GM23338 (cell line): ENCODE measurements at places on chromosomes 13 and 19. TPM values are rescaled to one million over a fixed set of nuclear protein-coding genes. Genes with fewer than 3 reads are reported as not detected.
A peak's percentile ranks its signal among the peaks of the same experiment; 100 is the strongest.

DNA sequence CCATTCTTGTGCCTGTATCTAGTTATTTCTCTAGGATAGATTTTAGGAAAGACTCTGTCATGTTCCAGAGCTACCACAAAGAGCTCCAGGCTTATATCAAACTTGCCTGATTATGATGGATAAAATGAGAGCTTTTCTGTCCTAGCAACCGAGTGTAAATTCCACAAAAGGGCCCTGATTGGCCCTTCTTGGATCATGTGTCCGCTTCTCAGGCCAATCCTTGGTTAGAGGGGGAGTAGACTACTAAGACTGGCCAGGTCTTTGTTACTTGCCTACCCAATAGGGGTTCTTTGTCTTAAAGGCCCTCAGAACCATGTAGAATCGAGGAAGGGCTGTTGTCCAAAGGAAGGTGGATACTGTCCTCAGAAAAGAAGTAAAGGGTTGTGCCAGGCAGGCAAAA, 2.4 kb downstream of the DHX34 start:
- peaks cover 3% of the 10 kb centered on the region; the same call in 1 of the 2 replicates for H3K27me3 ChIP-seq
- no peak overlapping the region for H3K4me3 ChIP-seq
- peaks cover 26% of the 10 kb centered on the region for H3K36me3 ChIP-seq
- no peak overlapping the region; the same call in 1 of the 2 replicates for H3K27ac ChIP-seq
- peak; percentile 60 for DNase-seq

DNA sequence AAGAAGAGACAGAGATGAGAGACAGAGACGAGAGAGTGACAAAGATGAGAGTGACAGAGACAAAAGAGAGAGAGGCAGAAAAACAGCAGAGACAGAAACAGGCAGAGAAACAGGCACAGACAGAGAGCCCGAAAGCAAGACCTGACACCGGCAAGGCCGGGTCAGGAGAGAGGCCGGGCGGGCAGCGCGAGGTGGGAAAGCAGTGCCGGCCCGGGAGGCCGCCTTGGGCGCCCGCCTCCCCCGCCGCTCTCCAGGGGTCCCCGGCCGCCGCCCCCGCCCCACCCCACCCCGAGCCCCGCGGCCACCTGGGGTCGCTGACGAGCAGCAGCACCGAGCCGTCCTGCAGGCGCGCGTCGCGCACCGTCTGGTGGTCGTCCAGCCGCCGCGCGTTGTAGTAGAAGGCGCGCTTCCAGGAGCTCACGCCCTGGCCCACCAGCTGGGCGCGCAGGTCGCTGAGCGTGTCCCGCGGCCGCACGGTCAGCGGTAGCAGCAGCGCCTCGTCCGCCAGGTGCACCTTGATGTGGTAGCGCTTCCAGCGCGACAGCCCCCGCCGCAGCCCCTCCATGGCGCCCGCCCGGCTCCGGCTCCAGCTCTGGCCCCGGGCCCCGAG, at the start of gene TINCR:
TINCR (minus strand) TSS at position 594 of the 610 bp plus-strand sequence.
- peaks cover 20% of the 10 kb centered on the region for H3K27me3 ChIP-seq
- DNase-seq, result peak; percentile 83
- H3K36me3 ChIP-seq, result no peaks in the 10 kb centered on the region
- no peaks in the 10 kb centered on the region for H3K4me1 ChIP-seq
- H3K4me3 ChIP-seq, result peak within 1 kb of the TSS; percentile 45; the same call in 1 of the 2 replicates
- H3K27ac ChIP-seq, result no peak within 1 kb of the TSS

DNA sequence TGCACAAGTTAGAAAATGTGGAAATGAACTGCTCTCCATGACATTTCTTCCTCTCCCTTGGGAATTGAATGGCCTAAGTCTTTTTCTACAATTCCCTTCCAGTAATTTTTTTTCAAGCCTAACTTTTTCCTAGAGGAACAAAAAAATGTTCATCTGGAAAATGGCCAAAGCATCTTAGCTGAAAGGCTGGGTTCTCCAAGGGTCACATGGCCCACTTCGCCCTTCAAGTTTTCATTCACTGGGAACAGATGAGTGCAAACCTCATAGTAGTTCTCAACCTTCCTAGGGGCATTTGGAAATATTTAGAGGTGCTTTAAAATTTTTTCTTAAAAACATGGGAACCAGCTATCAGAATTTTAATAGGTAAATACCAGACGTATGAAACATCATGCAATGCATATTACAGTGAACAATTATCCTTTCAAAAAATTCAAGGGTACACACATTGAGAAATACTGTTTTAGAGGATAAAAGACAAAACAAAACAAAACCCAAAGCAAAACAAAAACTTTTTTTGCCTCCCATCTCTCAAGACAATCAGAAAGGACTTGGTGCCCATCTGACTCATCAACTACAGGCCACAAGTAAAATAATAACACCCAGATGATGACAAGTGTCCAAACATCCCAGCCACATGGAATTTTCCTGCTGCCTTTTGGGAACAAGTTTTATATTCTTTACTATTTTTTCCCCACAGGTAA, 208.8 kb downstream of the SLITRK6 start:
- H3K4me1 ChIP-seq, result peaks cover 16% of the 10 kb centered on the region
- H3K27ac ChIP-seq, result no peak overlapping the region
- H3K36me3 ChIP-seq, result no peaks in the 10 kb centered on the region
- H3K4me3 ChIP-seq, result no peak overlapping the region
- H3K27me3 ChIP-seq, result no peaks in the 10 kb centered on the region

DNA sequence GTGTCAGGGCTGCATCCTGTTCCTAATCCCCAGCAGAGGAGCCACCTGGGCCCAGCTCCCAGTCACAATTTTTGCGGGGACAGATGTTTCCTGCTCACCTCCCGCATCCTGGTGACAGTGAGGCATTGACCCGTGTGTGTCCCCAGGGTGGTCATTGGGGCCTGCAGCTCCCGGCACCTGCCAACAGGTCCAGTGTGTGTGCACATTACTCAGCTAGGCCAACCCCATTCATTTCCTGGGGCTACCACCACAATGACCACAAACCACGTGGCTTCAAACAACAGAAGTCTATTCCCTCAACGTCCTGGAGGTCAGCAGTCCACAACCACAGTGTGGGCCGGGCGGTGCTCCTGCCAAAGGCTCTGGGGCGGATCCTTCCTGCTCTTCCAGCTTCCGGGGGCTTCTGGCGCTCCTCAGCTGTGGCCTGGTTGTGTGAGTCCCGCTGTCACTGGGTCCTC, 11.9 kb upstream of the F2RL3 start:
- H3K36me3 ChIP-seq, result peaks cover 2% of the 10 kb centered on the region; the same call in 1 of the 2 replicates
- H3K4me3 ChIP-seq, result no peak overlapping the region
- no peaks in the 10 kb centered on the region for H3K4me1 ChIP-seq

DNA sequence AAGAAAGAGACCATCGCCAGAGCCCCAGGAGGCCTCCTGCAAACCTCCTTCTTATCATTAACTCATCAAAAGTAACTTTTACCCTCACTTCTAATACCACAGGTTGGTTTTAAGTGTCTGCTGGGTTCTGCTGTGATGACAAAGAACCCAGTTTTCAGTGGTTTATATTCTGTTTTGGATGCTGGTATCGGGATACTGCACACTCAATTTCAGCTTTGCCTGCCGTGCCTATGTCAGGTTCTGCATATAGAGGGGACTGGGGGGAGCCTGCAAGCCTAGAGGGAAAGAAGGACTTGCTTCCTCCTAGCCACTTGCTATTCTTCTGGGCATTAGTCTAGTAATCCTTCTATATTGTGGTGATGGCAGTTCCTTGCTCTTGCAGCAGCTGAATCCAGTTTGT, 242.4 kb downstream of the KCNRG start:
- H3K36me3 ChIP-seq, result no peaks in the 10 kb centered on the region
- no peak for DNase-seq
- H3K27ac ChIP-seq, result no peak overlapping the region
- H3K27me3 ChIP-seq, result no peaks in the 10 kb centered on the region
- no peaks in the 10 kb centered on the region for H3K4me1 ChIP-seq

GRCh38 chr19:45162608-45163143, 1.9 kb upstream of the NKPD1 start:
- H3K4me3 ChIP-seq, result no peak overlapping the region
- 0 out of 2 replicates have a peak, but pooled peaks cover 4% of the 10 kb centered on the region for H3K4me1 ChIP-seq
- no peaks in the 10 kb centered on the region for H3K36me3 ChIP-seq

GRCh38 chr13:108176685-108177274, 38.6 kb downstream of the LIG4 start:
- H3K4me1 ChIP-seq, result no peaks in the 10 kb centered on the region
- peak; percentile 77 for DNase-seq

GRCh38 chr13:30510811-30511371, 45.2 kb upstream of the HMGB1 start:
- DNase-seq, result no peak
- H3K27ac ChIP-seq, result no peak overlapping the region
- H3K36me3 ChIP-seq, result no peaks in the 10 kb centered on the region

- DNase-seq, result no peak
- no peaks in the 10 kb centered on the region for H3K36me3 ChIP-seq
- H3K27me3 ChIP-seq, result no peaks in the 10 kb centered on the region
- no peak overlapping the region for H3K4me3 ChIP-seq
These were observed 6.9 kb upstream of the ZNF580 start for GRCh38 chr19:55633861-55634260.

GRCh38 chr13:107838588-107839161, 376.7 kb downstream of the LIG4 start:
- peak overlapping the region; percentile 10; the same call in 1 of the 2 replicates for H3K4me3 ChIP-seq
- 0 out of 2 replicates have a peak overlapping the region, but pooled peaks have one; percentile 41 for H3K27ac ChIP-seq
- DNase-seq, result peak; percentile 34
- H3K4me1 ChIP-seq, result peaks cover 69% of the 10 kb centered on the region

DNA sequence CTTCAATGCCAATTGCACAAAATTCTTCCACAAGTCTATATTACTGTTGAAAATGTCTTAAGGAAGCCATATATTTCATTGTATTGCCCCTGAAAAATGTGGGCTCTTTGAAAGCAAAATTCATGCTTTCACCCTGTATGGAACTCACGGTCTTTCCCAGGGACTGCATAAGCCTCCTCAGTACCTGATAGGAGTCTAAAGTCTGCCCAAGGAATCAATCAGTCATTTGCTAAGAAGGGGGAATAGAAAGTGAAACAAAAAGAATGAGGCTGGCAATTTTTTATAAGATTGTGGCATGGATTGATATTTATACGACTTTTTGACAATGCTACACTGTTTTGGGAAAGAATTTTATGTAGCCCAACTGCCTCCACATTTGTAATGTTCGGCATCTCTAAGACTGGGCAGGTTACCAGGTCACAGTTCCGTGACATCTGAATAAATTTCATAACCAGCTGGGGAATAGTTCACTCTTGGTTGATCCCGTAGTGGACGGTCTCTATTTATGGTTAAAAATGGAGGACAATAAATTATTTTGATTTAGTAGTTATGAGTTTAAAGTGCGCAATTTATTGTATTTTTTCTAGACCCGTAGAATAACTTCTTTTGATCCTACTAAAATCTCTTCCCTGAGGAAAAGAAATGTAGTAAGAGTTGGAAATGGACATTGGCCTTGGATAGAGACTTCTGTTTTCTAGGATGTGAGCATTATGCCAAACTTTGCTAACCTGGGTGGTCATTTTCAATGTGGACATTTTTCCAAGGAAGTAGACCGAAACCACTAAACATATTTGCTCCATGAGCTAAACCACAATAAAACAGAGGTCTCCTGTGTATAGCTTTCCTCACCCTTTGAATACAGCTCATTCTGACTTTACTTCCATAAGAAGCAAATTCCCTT, 1585.4 kb downstream of the EFNB2 start:
- H3K4me1 ChIP-seq, result no peaks in the 10 kb centered on the region
- no peaks in the 10 kb centered on the region for H3K36me3 ChIP-seq
- DNase-seq, result no peak
- no peak overlapping the region for H3K4me3 ChIP-seq
- no peaks in the 10 kb centered on the region for H3K27me3 ChIP-seq

DNA sequence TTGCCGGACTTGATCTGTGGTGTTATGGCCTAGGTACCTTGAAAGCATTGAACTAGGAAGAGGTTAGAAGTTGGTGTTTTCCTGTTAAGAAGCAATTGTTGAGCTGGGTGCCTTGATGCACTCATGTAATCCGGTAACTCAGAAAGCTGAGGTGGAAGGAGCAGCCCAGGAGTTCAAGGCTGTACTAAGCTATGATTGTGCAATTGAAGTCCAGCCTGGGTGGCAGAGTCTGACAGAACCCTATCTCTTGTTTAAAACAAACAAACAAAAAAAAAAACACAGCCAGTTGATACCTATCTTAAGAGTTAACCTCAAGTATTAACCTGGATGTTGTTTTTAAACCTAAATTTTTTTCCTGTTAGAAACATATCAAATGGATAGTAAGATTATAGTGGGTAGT, 19.3 kb downstream of the SAFB start:
- no peak for DNase-seq
- H3K27ac ChIP-seq, result no peak overlapping the region
- H3K4me1 ChIP-seq, result no peaks in the 10 kb centered on the region
- H3K4me3 ChIP-seq, result no peak overlapping the region

DNA sequence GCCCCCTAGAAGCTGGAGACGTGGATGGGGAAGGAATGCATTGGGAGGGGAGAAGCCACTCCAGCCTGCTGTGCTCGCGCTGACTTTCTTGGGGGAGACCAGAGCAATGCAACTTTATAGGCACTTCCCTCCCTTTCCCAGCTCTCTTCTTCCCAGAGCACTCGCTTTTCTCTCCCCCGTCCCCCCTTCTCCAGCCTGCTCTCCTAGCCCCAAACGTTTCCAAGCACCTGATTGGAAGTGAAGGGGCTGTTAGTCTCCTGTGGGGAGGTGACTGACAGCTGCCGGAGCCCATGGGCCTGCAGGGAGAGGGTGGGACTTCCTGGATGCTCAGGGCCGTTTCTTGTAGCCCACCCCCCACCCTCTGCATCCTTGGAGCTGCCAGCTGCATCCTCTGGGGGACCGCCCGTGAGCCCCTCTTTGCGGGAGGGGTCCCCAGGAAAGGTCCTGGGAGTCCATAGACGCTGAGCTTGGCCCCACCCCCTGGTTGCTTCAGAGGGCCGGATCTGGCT, 2.5 kb downstream of the HDGFL2 start:
- peaks cover 9% of the 10 kb centered on the region; the same call in 1 of the 2 replicates for H3K4me1 ChIP-seq
- no peaks in the 10 kb centered on the region for H3K27me3 ChIP-seq
- H3K4me3 ChIP-seq, result peak overlapping the region; percentile 85
- DNase-seq, result peak; percentile 95

- H3K36me3 ChIP-seq, result no peaks in the 10 kb centered on the region
- DNase-seq, result no peak
- H3K4me1 ChIP-seq, result no peaks in the 10 kb centered on the region
- no peaks in the 10 kb centered on the region for H3K27me3 ChIP-seq
- H3K27ac ChIP-seq, result no peak overlapping the region
These were observed 156.5 kb upstream of the SLC10A2 start for GRCh38 chr13:103222683-103223082.

- peaks cover 23% of the 10 kb centered on the region for H3K4me1 ChIP-seq
- H3K27me3 ChIP-seq, result no peaks in the 10 kb centered on the region
- peak overlapping the region; percentile 88 for H3K27ac ChIP-seq
- no peaks in the 10 kb centered on the region for H3K36me3 ChIP-seq
- H3K4me3 ChIP-seq, result peak overlapping the region; percentile 41
- peak; percentile 93 for DNase-seq
These were observed 62.1 kb upstream of the FREM2 start for GRCh38 chr13:38624822-38625221.

GRCh38 chr13:109968876-109969577, 182.6 kb upstream of the IRS2 start:
- no peak for DNase-seq
- no peak overlapping the region for H3K4me3 ChIP-seq
- H3K36me3 ChIP-seq, result no peaks in the 10 kb centered on the region; the same call in 1 of the 2 replicates
- no peaks in the 10 kb centered on the region for H3K27me3 ChIP-seq

Gene CCL25
- total RNA-seq, result 0.52 TPM in 1 of 2 replicates, not detected in the other

Gene SYCN
- not detected in 2 replicates for total RNA-seq

Gene BCL2L12
- 30.6 and 61.3 TPM in 2 replicates for total RNA-seq

Gene ZNF813
- total RNA-seq, result 29.3 and 30.9 TPM in 2 replicates

Gene INTS6
- total RNA-seq, result 38.6 and 47.2 TPM in 2 replicates

Gene EFNB2
- 8.3 and 10.9 TPM in 2 replicates for total RNA-seq

Gene SYT5
- 0.54 and 2.1 TPM in 2 replicates for total RNA-seq
